ENCODE measurements at places on chromosomes 6 and 20.

DNA sequence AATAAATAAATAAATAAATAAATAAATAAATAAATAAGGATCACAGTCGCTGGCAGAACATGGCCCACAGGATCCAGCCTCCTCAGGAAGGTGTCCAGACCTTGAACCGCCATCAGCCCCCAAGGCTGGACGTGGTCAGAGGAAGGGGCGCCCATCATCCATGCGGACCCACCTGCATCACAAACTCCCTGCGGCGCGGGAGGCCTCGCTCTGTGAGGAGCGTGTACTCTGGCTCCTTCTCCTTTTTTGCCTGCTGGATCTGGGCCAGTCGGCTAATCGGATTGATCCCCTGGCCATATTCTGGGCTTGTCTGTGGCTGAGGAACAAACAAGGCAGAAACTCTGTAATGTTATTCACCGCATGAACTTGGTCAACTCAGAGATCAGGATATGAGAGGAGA lies 65.2 kb downstream of the STAU1 start:
- no peak for DNase-seq

DNA sequence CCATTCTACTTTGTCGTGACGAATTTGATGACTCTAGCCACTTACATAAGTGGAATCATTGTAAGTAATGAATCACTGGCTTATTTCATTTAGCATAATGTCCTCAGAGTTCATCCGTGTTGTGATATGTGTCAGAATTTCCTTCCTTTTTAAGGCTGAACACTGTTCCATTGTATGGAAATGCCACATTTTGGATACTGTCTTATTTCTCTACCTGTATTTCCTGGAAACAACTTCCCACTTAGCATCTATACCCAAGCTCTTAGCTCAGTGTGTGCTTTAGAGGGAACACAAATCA lies 28.8 kb upstream of the GGTLC1 start:
- no peak for DNase-seq

DNA sequence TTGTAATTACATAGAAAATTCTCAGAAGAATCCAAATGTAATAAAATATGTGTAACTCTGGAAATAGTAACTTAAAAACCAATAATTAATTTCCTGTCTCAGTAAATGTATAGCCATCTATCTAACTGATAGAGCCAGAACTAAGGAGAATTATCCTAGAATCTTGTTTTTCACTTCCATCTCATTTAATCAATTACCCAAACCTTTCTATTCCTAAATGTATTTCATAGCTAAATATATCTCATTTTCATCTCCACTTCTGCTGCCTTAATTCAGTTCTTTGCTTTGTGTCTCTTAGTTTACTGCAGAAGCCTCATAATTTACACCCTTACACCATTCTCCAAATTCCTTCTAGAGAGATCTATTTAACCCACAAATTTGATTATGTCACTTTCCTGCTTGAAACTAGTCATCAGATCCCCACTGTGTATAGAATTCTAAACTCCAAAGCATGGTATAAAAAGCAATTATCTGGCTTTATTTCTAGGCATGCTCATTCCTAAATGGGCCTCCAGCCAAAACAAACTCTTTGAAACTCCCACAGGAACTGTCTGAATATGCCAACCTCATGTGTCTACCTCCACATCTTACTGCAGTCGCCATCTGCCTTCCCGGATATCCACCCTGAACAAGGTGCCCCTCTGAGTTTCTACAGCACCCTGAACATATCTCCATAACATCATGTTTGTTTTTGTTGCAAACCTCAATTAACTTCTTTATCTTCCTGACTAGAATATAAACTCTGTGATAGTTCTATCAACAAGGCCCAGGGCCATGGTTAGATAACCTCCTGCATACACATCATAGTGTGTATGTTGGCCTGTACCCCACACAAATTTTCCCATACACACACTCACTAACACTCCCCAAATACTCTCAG lies 70.5 kb upstream of the ADTRP start:
- DNase-seq = no peak

DNA sequence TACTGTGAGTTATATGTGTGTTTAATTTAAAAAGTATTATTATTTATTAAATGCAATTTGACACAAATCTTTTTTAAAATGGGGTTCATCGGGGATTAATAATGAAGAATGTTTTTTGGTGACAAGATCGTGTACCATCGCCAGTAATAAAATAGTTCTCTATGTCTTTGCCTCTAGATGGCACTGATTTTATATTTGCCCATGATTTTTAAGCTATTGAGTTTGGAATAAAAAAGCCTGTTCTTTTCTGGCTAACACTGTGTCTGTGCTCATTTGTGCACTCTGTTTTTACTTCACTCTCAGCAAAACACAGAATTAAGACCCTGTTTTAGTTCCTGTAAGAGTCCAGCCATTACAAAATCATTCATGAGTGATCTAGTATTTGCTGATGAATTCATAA lies 127.0 kb downstream of the FARS2 start:
- no peak for DNase-seq

GRCh38 chr20:438571-439469 lies 23.5 kb downstream of the TBC1D20 start:
- no peak for DNase-seq

- DNase-seq = no peak
Measured at GRCh38 chr20:14431568-14431967, 94.2 kb upstream of the FLRT3 start.

DNA sequence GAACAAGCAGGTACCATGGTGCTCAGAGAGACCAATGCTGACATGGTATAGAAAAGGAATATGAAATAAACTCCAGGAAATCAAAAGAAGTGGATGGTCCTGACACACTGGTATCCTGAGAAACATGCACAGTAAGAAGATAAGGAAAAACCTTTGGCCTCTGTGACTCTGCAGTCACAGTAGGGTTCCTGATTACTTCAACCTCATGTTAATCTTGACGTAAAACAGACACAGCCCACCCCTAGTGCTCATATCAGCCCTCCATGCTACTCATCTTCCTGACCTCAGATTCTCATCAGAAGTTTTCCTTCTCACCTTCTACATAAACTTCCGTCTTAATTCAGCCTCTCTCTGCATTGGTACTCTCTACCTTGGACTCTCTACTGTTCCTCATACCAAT lies 240.9 kb downstream of the PKHD1 start:
- no peak for DNase-seq

GRCh38 chr6:77368660-77369313 lies 94.5 kb downstream of the HTR1B start:
- DNase-seq = no peak

DNA sequence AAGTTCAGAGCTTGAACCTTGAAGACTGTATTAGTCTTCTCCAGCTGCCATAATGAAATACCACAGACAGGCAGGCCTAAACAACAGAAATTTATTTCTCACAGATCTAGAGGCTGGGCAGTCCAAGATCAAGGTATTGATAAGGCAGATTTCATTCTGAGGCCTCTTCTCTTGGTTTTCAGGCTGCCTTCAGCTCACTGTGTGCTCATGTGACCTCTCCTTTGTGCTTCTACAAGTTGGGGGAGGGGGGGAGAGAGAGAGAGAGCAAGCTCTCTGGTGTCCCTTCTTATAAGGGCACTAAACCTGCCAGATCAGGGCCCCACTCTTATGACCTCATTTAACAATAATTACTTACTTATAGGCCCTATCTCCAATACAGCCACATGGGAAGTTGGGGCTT lies 102.6 kb upstream of the RSPO3 start:
- DNase-seq = no peak

DNA sequence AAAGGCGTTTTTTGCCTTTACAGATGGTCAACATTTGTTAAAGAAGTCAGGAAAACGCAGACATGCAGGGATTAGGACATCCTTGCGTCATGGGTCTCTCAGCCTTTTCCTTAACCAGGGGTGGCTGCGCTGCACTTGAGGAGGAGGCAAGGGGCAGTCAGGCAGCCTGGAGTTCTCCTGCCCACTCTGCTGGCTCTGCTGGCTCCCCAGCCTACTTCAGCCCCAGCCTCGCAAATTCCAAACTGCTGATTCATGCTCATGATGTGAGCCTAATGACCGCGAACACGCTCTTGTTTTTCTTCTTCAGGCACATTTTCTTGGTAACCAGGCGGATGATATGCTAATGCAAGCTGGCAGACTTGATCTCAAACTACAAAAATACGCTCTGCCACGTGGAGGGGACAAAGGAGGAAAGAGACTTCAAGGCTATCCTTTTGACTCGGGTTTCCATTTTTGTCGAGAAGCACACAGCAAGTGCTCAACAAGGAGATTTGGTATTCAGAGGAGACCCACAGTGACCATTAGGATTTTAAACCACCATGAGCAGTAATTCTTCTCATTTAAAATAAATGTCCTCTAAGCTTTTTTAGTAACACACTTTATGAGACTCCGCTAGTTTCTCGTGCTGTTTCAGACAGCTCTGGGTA lies 290.3 kb upstream of the STXBP5 start:
- no peak for DNase-seq

- no peak for DNase-seq
Measured at GRCh38 chr20:40010483-40010882, 678.6 kb downstream of the MAFB start.

- DNase-seq = no peak
Measured at GRCh38 chr6:134424165-134424797, 106.4 kb upstream of the SGK1 start.

DNA sequence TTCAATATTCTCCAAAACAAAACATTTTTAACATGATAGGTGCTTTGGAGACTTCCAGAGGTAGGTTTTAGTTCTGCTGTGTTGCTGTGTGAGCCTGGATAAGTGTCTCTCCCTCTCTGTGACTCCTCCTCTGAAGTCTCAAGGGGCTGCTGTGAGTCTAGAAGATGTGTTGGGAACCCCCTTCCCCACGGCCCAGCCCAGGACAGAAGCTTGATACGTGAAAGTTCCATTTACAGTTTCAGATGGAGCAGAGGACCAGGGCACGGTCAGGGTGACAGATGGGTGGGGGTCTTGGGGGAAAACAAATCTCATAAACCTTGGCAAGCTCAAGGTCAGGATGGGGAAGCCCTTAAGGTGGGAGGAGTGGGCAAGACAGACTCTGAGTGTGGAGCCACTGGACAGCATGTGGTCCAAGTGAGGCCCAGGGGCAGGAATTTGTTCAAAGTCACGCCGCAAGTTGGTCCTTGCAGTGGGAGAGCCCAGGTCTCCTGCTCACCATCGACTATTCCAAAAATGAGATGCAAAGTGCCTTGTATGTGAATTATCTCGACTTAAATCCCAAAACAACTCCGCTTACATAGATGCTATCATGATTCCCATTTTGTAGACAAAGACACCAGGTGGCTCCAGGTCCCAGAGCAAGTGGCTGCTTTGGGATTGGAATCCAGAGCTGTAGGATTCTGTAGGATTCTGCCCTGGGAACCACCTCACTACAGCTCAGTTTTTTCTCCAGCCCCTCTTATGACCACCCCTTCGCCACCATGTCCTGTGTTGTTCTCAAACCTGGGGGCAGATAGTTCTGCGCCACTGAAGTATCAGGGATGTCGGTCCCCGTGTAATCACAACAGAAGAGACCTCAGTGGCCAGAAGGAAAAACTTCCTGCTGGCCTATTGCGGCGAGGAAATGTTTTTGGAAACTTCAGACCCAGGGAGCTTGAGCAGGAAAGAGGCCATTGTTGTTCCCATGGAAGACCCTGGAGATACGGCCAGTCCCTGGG lies 1.9 kb downstream of the TGM2 start:
- no peak for DNase-seq

DNA sequence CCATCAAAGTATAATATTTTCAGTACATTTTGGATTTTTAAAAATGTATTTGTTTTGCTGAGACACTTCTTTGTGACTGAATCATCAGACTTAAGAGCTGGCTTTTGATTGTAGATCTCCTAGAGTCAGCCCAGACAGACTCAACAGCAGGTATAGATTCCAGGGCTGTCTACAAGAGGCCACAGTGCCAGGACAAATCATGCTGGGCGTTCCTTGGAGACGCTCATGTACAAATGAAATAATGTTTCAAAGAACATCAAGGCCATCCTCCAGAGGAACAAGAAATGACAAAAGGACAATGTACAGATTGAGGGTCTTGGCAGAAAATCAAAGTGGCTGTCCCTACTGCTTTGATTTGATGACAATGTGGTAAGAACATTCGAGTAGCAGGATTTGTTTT lies 369.3 kb downstream of the GRIK2 start:
- no peak for DNase-seq

- DNase-seq = no peak
Measured at GRCh38 chr20:20227013-20227571, 140.8 kb upstream of the INSM1 start.

GRCh38 chr6:125855783-125856182 lies 65.0 kb downstream of the NCOA7 start:
- DNase-seq = no peak

GRCh38 chr6:52512199-52512598 lies 64.7 kb downstream of the TRAM2 start:
- DNase-seq = no peak

DNA sequence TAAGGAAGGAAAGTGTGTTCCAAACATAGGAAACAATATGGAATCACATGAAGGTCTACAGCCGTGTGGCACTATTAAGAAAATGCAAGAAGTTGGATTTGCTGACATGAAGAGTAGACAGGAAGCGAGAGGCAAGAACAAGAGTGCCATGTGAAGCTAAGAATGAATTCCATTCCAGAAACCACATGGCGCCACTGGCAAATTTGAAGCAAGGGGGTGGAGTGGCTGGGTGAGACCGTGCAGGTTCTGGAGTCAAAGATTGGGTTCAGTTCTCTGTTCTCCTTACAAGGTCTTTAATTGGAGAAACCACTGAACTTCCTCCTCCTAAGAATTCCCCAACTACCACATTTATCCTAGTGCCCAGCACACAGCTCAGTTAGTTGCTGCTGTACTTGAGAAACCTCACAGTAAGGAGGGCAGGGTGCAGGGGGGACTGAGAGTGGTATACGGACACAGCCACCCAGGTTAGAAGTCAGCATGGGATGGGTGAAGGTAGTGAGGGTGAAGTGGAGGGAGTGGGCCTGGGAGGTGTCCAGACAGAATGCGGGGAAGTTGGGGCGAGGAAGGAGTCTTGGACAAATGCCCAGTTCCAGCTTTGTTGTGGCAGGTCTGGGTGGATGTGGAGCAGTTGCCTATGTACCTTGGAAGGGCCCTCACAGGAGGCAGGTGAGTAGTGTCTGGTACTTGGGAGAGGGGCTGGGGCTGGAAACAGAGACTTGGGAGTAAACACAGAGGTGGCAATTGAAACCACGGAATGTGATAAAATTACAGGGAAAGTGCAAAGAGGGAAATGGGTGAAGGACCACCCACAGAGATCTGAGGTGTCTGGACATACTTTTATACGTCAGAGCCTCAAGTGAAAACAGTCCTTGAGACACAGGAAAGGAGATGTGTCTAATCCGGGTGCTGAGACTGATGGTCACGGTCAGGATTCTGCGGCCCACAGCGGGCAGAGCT lies 14.3 kb downstream of the LYRM4 start:
- no peak for DNase-seq

GRCh38 chr20:43294031-43294430 lies 104.3 kb upstream of the PTPRT start:
- no peak for DNase-seq
